Central memory CD8-positive, alpha-beta T cell (primary cell): ENCODE measurements at places on chromosomes 5 and 9.

- no peak for DNase-seq
Measured at GRCh38 chr9:3939820-3940219, 360.0 kb downstream of the GLIS3 start.

DNA sequence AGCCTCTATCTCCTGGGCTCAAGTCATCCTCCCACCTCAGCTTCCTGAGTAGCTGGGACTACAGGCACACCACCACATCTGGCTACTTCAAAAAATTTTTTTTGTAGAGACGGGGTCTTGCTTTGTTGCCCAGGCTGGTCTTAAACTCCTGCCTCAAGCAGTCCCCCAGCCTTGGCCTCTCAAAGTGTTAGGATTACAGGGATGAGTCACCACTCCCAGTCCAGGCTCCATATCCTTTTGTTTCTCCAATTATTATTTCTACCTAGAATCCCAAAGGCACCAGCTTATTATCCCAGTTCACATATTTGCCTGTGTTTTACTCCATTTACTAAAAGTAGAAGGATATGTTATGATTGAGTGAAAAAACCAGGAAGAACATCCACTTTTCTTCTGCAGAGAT, 84.9 kb downstream of the TEK start:
- DNase-seq = no peak

DNA sequence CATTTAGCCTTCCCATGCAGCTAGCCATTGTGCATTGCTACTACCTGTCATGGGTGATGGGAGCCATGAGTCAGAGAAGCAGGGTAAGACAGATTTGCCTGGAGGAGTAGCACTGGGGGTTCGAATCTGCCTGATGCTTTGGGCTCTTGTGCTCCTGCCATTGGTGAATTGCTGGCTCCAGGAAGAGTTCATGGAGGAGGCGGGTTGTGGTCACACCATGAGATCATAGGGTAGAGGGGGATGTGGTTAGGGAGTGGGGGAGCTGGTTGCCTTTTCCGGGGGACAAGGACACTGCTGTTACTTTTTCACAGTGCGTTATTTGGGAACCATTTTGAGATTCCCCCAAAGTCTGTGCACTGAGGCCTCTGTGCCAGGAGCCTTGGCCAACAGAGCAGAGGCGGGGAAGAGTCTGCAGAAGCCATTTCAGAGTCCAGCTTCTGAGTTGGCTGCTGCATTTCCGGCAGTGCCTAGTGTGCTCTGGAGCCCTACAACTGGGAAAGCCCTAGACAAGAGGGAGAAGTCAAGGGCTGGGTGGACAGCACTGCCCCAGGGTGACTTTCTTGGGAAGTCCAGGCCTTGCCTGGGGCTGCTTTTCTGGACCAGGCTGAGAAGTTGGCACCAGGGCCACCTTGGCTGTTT, 6.2 kb downstream of the ANGPTL2 start:
- no peak for DNase-seq

GRCh38 chr5:64457846-64458245, 48.0 kb upstream of the RGS7BP start:
- DNase-seq = no peak

GRCh38 chr5:167489202-167489601, 802.2 kb upstream of the WWC1 start:
- DNase-seq = no peak

DNA sequence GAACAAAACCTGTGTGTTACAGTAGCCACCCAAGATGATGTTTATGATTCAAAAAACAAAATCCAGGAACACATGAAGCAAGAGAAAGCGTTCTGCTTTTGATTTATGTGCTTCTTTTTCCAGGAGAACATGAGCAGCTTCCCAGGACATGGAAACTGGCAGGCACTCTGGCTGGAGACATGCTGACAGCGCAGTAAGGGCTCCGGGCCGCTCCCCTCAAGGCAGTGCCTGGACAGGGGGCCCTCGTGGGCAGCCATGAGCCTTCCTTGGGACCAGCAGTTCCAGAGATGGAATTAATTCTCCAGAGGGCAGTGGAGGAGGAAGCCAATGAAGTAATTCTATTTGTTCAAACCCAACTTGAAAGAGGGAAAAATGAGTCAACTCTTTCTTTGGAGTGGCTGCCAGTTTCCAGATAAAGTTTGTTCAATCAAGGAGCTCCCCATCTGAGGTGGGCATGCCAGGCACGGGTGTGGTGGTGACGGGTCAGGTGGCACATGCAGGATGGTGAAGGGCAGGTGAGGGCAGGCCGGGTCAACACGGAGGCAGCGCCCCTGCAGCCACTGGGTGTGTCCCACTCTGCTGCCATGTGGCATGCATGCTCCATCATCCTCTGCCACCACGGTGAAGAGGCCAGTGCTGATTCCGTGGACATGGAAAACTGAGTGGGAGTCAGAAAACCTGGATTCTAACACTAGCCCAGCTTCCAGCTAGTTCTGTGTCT, 83.8 kb downstream of the OTULIN start:
- DNase-seq = no peak

DNA sequence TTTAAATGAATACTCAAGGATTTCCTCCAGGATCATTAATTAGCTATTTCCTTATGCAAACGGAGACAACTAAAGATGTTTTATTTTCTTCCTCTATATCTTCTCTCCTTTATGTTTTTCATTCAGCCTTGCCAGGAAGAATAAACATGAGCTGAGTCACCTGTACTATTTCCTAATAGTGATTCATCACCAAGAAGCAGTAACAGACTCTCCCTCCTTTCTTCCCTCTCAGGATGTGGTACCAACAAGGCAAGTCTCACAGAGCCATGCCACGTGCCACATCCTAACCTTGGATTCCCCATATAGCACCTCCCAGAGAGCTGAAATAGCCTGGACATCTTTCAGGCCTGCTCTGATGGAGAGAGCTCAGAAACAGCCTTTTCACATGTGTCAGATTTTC, 758.6 kb upstream of the DMAC1 start:
- no peak for DNase-seq

- DNase-seq = no peak
Measured at GRCh38 chr5:122332599-122333555, 20.8 kb downstream of the SNCAIP start.
